NCI-H1092 (cell line): ENCODE measurements at places on chromosomes 2 and 18.
A peak's percentile ranks its signal among the peaks of the same experiment; 100 is the strongest.

DNA sequence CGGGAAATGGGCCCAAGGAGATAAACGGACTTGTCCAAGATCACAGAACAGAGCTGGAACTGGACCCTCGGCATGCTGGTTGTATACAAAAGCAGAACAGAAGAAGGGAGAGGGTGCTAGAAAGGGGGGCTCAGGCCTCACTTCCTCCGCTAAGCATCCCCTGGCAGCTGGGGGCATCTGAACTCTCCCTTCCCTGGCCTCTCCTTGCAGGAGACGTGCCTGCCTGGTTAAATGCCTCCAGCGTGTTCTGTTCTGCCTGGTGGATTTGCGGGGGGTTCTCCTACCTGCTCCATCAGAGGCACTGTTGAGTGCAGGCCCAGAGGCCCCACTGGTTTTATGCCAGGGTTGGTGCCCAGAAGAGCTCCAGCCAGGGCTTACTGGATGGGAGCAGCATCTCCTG lies 124.7 kb downstream of the ZFP36L2 start:
- no peak for DNase-seq

- no peak for DNase-seq
Measured at GRCh38 chr18:13993730-13994129, 78.4 kb upstream of the MC2R start.

- no peak for DNase-seq
Measured at GRCh38 chr2:206245265-206245672, 29.2 kb upstream of the ZDBF2 start.

DNA sequence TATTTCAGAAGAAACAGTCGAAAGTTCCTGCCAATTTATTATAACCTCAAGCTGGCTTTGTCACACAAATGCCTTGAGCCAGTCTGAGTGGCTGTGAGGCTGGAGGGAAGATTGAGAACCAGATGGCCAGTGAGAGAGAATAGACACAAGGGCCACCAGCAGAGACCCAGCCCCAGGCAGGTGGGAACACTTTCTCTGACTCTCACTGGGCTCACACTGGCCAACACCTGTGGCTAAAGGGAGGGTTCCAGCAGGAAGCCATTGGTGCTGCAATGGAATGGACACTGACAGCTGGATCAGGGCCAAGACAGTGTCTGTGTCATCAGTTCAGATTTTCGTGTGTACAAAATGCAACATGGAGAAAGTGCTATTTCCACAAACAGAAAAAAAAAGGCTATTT lies 29.9 kb downstream of the LOXHD1 start:
- no peak for DNase-seq

- no peak for DNase-seq
Measured at GRCh38 chr2:74935975-74936391, 22.5 kb upstream of the POLE4 start.

DNA sequence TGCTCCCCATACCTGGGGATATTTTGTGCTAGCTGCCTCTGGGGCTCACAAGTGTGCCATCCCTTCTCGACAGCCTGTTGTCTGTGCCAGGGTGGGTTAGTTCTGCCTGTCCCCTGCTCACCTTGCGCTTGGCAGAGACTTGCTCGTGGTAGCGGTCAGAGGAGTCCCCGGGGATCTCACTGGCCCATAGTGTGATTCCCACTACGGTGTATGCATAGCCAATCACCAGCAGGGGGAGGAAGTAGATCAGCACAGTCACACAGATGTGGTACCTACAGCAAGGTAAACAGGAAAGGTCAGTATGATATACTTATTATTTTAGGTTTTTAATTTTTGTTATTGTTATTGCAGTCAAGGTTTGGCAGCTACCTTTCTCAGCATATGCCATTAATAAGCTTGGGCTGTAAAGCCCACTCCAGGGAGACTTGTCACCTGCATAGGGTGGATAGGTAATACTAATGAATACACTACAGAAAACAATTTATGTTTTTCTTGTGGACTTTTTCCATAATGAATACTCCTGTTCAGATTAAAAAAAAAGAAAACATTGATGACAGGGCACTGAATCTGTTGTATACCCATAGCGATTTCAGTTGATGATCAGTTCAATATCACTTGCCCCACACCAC lies 95.2 kb downstream of the POLE4 start:
- peak; percentile 48 for DNase-seq

GRCh38 chr2:58378152-58378551 lies 137.0 kb upstream of the FANCL start:
- DNase-seq: no peak

DNA sequence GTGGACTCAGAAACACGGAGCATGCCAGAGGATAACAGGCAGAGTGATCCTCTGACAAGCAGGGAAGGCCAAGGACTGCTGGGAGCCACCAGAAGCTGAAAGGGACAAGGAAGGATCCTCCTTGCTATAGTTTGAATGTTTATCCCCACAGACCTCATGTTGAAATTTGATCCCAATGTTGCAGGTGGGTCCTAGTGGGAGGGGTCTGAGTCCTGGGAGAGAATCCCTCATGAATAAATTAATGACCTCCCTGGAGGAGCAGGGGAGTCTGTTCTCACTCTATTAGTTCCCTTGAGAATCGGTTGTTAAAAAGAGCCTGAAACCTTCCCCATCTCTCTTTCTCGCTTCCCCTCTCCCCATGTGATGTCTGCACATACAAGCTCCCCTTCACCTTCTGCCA lies 124.4 kb downstream of the FBXO15 start:
- DNase-seq: no peak
